ENCODE measurements at places on chromosomes 5 and 9. TPM values are rescaled to one million over a fixed set of nuclear protein-coding genes. Genes with fewer than 3 reads are reported as not detected.

DNA sequence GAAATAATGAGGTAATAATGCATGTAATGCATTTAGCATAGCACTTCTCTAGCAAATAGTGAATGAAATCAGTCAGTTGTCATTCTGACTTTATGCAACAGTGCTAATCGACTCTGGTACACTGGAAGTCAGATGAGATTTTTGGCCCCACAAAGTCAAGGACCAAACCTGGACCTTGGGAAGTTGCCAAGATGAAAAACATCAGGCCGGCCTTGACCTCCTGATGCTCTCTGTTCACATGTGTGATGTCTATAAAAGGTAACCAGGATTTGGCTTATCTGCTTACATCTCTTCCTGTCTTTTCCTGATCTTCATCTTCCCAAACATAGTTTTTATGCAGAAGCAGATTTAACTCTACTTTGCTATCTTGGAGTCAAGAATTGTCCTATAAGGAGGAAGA is 39.5 kb downstream of the SLC22A5 start:
- H3K36me3 ChIP-seq, result no peaks in the 10 kb centered on the region
- no peak for DNase-seq
- peaks cover 15% of the 10 kb centered on the region for H3K27me3 ChIP-seq

DNA sequence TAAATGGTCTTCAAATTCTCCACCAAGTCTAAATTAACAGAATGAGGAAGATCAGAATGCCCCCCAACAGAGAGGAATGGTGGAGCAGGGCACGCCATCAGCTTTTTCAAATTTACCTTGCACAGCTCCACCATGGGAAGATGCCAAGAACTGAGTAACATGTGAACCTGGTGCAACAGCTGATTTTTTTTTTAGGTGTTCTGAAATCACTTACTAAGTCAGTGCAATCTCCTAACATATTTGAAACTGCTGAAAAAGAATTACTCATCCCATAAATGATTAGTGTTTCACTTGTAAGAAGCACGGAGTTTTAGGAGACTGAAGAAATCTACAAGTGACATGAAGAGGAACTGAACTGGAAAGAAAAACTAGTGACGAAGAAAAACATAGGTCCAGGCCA is 5.1 kb downstream of the TMEM245 start:
- no peak overlapping the region for H3K4me3 ChIP-seq
- peaks cover 63% of the 10 kb centered on the region for H3K4me1 ChIP-seq
- H3K36me3 ChIP-seq, result no peaks in the 10 kb centered on the region
- no peaks in the 10 kb centered on the region for H3K27me3 ChIP-seq

DNA sequence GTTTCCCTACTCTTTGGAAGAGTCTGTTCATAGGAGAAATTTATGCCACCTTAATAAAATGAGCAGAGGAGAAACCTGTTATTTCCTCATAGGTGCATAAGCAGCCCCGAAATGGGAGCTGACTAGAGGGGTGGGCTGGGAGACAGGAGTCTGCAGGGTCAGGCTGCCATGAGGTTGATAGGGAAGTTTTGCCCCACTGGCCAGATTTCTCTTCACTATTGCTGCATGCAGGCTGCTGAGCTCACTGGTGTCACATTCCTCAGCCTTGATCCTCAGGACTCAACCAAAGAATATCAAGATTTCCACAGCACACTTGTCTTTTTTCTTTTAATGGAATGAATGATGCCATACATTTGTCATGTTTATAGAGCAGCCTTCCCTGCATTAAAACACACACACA is 60.7 kb downstream of the BHMT start:
- H3K36me3 ChIP-seq, result no peaks in the 10 kb centered on the region
- no peaks in the 10 kb centered on the region for H3K27me3 ChIP-seq
- H3K27ac ChIP-seq, result peak overlapping the region; percentile 46
- H3K4me3 ChIP-seq, result no peak overlapping the region

DNA sequence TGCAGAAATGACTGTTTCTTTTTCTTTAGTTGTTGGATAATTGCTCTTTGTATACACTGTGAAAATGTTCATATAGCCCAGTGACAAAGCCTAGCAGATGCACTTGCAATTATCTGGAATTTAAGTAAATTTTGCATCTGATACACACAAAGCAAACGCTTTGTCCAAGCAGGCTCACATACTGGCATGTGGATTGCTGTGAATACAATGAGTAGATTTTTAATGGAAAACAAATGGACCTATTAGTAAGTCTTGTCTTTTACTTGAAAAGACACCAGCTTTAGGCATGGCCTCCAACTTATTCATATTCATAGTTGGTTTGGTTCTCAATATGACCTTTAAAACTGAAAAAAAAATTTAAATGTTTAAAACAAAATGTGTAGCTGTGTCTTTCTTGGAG is 1299.8 kb upstream of the WWC1 start:
- H3K36me3 ChIP-seq, result no peaks in the 10 kb centered on the region
- DNase-seq, result no peak
- H3K4me3 ChIP-seq, result no peak overlapping the region
- H3K4me1 ChIP-seq, result peaks cover 11% of the 10 kb centered on the region

DNA sequence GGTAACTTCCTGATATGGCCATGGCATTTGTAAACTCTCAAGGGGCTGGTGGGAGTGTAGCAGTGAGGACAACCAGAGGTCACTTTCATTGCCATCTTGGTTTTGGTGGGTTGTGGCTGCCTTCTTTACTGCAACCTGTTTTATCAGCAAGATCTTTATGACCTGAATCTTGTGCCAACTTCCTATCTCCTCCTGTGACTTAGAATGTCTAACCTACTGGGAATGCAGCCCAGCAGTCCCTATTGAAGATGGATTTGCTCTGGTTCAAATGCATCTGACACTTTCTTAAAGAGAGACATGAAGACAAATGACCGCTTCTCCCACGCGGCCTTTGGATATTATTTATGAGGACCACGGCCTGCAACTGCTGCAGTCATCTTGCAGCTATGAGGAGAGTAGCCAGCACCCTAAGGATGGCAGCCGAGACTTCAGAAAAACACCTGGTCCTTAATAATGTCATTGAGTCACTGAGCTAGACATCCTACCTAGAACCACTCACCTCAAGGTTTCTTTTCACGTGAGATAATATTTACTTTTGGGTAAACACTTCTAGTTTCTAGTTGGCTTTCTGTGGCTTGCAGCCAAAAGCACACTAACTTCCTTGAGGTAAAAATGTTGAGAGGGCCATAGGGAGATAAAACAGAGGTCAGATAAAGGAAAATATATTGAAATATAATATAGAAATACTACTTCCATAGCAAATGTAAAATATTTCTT is 28.2 kb downstream of the CETN3 start:
- no peak overlapping the region for H3K27ac ChIP-seq
- no peaks in the 10 kb centered on the region for H3K36me3 ChIP-seq
- H3K4me1 ChIP-seq, result no peaks in the 10 kb centered on the region
- H3K4me3 ChIP-seq, result no peak overlapping the region
- H3K27me3 ChIP-seq, result no peaks in the 10 kb centered on the region

DNA sequence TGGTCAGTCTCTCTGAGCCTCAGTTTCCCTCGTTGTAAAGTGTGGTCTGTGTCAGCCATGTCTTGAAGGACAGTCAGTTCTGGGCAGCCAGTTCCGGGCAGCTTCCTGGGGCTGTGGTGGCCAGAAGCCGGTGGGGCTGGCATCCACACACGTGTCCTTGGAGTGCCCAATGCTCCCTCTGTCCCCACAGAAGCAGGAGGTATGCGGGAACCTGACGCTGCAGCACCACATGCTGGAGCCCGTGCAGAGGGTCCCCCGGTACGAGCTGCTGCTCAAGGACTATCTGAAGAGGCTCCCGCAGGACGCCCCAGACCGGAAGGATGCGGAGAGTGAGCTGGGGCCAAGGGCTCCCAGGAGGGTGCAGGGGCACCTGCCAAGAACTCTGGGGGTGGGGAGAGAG is 48.4 kb upstream of the SUSD3 start:
- no peaks in the 10 kb centered on the region for H3K4me1 ChIP-seq
- no peak overlapping the region for H3K4me3 ChIP-seq
- peaks cover 7% of the 10 kb centered on the region for H3K27me3 ChIP-seq
- DNase-seq, result no peak
- no peak overlapping the region for H3K27ac ChIP-seq

- peak; percentile 20 for DNase-seq
- no peak overlapping the region for H3K4me3 ChIP-seq
- no peaks in the 10 kb centered on the region for H3K36me3 ChIP-seq
- no peaks in the 10 kb centered on the region for H3K27me3 ChIP-seq
Observed at GRCh38 chr5:74212336-74212735, 428.2 kb downstream of the ENC1 start.

DNA sequence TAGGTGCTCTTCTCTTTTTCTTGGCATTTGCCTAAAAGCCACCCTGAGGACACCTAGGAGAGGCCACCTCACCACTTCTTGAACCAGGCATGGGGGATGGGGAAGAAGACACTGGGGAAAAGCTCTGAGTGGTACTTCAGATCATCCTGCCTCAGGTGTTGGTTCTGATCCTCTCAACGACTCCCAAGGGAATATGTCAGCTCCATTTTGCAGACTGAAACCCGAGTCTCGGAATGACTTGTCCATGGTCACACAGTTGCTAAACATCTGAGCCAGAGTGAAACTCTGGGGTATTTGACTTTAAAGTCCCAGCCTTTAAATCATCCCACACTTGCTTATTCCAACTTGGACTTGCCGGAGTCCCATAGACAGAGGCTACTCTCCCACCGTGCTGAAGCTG is 120.6 kb upstream of the GABRP start:
- no peaks in the 10 kb centered on the region for H3K36me3 ChIP-seq
- H3K27me3 ChIP-seq, result no peaks in the 10 kb centered on the region
- H3K4me1 ChIP-seq, result no peaks in the 10 kb centered on the region
- no peak for DNase-seq

- DNase-seq, result no peak
- peaks cover 6% of the 10 kb centered on the region for H3K4me1 ChIP-seq
- H3K27ac ChIP-seq, result no peak overlapping the region
- no peaks in the 10 kb centered on the region for H3K27me3 ChIP-seq
Observed at GRCh38 chr5:132476876-132477781, 13.4 kb downstream of the IRF1 start.

DNA sequence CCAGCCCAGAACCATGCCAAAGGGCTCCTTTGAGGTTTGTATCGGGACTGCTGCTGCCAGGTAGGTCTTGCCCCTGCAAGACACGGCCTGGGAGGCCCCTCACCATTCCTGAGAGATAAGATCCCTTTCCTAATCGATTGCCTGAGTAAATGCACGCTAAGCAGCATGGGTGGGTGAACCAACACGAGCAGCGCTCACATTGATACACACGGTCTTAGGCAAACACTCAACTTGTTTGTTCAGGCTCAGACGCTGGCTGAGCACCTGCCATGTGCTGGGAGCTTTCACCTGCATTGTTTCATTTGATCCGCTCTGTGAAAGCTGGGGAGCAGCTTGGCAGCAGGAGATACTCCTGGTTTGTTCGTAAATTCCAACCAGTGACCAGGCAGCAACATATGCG is 76.9 kb upstream of the NEURL1B start:
- no peak for DNase-seq
- H3K27ac ChIP-seq, result no peak overlapping the region
- H3K27me3 ChIP-seq, result no peaks in the 10 kb centered on the region
- peaks cover 28% of the 10 kb centered on the region for H3K4me1 ChIP-seq
- no peaks in the 10 kb centered on the region for H3K36me3 ChIP-seq
- no peak overlapping the region for H3K4me3 ChIP-seq

DNA sequence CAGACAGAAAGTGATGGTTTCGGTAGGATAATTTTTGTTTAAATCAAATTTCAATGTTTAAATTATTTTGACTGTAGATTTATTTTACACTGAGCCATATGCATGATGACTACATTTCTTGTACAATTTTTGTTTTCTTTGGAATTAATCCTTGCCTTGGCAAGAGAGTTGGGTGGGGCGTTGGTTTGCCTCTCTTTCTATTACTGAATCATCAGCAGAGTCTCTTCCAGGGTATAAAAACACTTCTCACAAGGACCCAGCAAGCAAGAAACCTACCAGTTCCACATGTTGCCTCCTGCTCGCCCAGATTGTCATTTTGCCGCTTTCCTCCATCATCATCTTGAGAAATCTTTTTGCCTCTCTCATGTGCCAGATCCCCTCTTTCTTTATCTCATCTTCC is 455.0 kb upstream of the DMAC1 start:
- H3K36me3 ChIP-seq, result no peaks in the 10 kb centered on the region
- no peak for DNase-seq
- no peak overlapping the region for H3K27ac ChIP-seq
- H3K4me1 ChIP-seq, result no peaks in the 10 kb centered on the region
- no peaks in the 10 kb centered on the region for H3K27me3 ChIP-seq

DNA sequence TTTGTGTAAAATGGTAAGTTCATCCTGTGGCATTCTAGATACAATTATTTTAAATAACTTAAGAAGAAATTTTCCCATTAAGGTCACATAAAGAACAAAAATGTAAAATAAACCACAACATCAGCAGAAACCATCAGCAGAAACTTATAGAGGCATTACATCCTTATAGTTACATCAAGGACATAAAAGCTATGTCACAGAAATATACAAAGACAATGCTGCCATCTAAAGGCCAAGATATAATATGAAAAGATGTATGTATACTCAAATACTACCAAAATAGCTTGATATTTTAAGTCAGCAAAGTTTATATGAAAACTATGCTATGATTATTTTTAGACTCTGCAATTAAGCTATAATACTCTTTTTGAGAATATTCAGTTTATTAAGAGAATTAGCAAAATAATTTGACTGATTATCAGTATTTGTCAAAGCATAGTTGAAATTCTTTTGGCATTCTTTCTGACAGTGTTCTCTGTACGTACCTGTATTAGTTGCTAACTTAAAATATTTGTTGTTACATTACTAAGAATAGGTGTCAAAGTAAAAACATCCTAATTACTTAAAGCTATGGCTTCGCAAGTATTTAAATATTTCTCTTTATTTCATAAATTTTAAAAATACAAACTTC is 36.2 kb downstream of the FBXL17 start:
- peak; percentile 51 for DNase-seq
- no peaks in the 10 kb centered on the region for H3K4me1 ChIP-seq
- no peak overlapping the region for H3K4me3 ChIP-seq
- no peaks in the 10 kb centered on the region for H3K27me3 ChIP-seq
- H3K27ac ChIP-seq, result no peak overlapping the region

DNA sequence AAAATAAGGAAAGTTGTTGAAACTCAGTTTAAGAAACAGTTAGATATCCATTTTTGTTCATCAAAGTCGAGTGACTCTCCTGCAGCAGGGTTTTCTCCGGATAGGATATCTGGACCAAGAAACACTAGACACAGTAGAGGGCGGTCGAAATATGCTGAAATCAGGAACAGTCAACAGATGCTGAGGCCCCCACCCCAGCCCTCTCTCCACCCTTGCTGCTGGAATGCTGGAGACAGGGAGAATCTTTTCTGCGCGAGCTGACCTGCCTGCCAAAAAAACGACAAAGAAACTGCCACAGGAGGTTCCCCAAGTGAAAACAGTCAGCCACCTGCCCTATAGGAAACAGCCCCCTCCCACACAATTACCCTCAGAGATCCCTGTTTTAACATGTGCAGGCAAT is 4.3 kb upstream of the IL13 start:
- H3K36me3 ChIP-seq, result no peaks in the 10 kb centered on the region
- H3K4me3 ChIP-seq, result no peak overlapping the region
- H3K27me3 ChIP-seq, result peaks cover 44% of the 10 kb centered on the region
- no peaks in the 10 kb centered on the region for H3K4me1 ChIP-seq
- no peak overlapping the region for H3K27ac ChIP-seq

- no peak overlapping the region for H3K27ac ChIP-seq
- H3K4me3 ChIP-seq, result no peak overlapping the region
- H3K36me3 ChIP-seq, result no peaks in the 10 kb centered on the region
- H3K27me3 ChIP-seq, result no peaks in the 10 kb centered on the region
- H3K4me1 ChIP-seq, result peaks cover 4% of the 10 kb centered on the region
Observed at GRCh38 chr5:180636016-180636402, 13.4 kb downstream of the FLT4 start.

The IFNA21 gene
- total RNA-seq, result not detected

The NMUR2 gene
- not detected for total RNA-seq

The PCDHGA6 gene
- 0.88 TPM for total RNA-seq

The FAXDC2 gene
- 22.4 TPM for total RNA-seq

The DIPK1B gene
- total RNA-seq, result 188 TPM

All from cardiac muscle cell (in vitro differentiated cells and primary cell).